ENCODE measurements at places on chromosomes 7 and 10. TPM values are rescaled to one million over a fixed set of nuclear protein-coding genes. Genes with fewer than 3 reads are reported as not detected.

The PTN gene
- total RNA-seq: 4.8 TPM

DNA sequence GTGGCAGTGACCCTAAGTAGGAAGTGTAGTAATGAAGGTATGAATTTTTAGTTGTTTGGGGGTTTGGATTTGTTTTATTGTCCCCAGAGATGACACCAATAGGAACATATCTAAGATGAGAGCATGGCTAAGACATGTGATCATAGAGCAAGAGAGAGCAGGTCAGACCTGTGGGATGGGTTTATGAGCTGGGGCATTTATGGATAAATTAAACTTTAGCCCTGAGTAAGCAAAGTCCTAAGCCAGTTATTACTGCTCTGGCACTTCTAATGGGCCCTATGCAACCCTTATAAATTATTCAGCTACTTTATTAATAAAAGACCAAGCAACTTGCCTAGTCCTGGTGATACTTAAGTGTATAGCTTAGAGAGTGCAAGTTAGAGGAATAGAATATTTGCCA is 85.1 kb downstream of the LRRC4 start:
- no peaks in the 10 kb centered on the region for H3K36me3 ChIP-seq
- no peak overlapping the region for H3K4me3 ChIP-seq
- H3K4me1 ChIP-seq: no peaks in the 10 kb centered on the region
- H3K27ac ChIP-seq: no peak overlapping the region
- no peak for DNase-seq
- H3K27me3 ChIP-seq: no peaks in the 10 kb centered on the region

DNA sequence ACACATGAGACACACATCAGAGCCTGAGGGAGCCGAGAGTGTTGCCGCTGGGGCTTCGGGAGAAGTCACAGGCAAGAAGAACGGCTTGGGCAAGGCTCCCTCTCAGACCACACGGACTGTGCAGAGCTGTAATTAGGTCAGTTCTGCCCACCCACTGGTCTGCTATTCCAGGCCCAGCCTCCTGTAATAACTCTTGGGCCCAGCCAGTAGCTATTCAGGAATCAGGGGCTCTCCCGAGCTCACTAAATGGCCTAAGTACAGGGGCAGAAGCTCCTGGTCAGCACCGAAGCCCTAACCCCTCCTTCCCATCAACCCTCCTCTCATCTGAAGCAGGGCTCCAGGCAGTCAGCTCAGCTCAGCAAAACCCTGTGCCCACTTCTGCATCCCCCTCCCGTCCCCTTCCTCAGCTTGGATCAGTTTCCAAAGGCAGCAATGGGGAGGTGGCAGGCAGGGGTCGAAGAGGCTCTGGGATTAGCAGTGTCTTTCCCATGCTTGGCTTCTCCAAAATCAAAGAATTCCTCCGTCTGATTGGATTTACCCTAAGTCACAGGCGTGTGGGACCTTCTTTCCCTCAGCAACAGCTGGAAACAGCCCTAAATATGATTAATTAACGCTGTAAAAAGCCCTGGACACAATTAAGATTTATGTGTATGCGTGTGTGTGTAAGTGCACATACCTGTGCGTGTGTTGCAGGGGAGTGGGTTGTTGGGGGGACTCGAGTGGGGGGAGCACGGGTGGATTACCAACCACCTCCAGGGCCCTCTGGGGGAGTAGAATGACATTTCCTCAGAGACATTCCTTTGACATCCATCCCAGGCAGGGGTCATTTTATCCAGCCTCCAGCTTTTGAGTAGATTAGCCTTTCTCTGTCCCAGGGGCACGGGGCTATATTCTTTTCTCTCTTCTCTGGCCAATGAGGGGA is 48.4 kb upstream of the BTRC start:
- H3K36me3 ChIP-seq: no peaks in the 10 kb centered on the region
- DNase-seq: no peak
- H3K4me1 ChIP-seq: no peaks in the 10 kb centered on the region
- H3K27me3 ChIP-seq: peaks cover 4% of the 10 kb centered on the region
- no peak overlapping the region for H3K4me3 ChIP-seq

- no peak for DNase-seq
- H3K4me3 ChIP-seq: no peak overlapping the region
Measured at GRCh38 chr7:54543051-54543488, 895 bp downstream of the VSTM2A start.

The FAM24B gene
- 2.0 TPM for total RNA-seq

The ZNF488 gene
- total RNA-seq: not detected

DNA sequence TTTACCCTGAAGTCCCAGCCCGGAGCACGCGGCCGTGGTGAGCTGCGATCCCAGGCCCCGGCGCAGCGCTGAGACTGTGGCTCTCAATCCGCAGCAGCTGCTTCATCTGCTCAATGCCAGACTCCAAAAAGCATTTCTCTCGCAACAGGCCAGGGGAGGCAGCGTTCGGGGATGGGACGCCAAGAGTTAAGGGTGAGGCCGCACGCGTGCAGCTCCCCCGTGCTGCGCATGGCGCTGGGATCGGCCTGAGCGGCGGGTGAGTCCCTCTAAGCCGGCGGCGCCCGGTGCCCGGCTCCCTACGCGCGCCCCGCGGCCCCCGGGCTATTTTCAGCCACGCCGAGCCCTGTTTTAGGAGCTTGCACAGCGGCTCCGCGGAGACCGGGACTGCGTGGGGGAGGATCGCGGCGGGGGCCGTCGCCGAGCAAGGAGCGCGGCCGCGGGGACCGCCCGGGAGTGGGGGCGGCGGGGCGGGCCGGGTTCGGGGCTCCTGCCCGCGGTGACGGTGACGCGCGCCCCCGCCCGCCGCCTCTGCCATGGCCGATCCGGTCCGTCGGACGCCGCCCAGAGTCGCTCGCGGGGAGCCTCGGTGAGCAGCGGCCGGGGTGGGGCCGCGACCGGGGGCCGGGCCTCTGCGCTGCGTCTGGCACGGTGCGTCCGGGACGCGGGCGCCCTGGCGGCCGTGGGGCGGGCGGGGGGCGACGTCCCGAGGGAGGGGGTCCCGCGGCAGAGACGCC is 29.4 kb upstream of the JAKMIP3 start:
- H3K4me3 ChIP-seq: no peak overlapping the region
- no peaks in the 10 kb centered on the region for H3K36me3 ChIP-seq
- peaks cover 14% of the 10 kb centered on the region for H3K4me1 ChIP-seq
- no peak overlapping the region for H3K27ac ChIP-seq

DNA sequence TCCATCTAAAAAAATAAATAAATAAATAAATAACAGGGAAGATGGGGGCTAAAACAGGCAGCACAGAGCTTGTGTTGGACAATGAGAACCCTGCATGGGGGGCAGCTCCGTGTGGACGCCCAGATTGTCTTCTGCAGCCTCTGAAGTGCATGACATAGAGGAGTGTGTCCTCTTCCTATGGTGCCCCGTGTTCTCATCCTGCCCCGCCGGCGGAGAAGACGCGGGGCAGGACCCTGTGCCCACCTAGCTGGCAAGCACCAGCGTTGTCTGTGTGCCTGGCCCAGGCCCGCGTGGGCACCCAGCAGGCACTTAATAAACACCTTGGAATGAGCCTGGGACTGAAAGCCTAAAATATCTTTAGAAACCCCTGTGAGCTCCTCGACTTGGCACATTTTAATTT is 88.7 kb upstream of the DNAAF5 start:
- no peak overlapping the region for H3K27ac ChIP-seq
- H3K4me1 ChIP-seq: no peaks in the 10 kb centered on the region
- H3K27me3 ChIP-seq: no peaks in the 10 kb centered on the region

DNA sequence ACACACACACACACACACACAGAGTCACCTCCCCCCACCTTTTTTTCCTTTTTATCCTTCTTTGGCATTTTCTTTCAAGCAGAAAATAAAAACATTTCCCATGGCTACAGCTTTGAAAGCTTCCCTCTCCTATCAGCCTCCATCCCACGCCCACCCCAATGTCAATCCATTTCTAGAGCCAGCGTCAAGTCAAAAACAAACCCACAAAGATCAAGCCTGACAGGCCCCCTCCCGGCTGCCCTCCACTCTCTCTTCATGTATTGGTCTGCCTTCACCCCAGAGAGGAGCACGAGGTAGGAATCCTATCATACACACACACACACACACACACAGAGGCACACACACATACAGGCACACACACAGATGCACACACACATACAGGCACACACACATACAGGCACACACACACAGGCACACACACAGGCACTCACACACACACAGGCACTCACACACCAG is 8.0 kb upstream of the TNRC18 start:
- no peak for DNase-seq
- H3K36me3 ChIP-seq: no peaks in the 10 kb centered on the region
- no peaks in the 10 kb centered on the region for H3K27me3 ChIP-seq
- peaks cover 29% of the 10 kb centered on the region for H3K4me1 ChIP-seq

The SLC25A40 gene
- 14.4 TPM for total RNA-seq
